ENCODE measurements at places on chromosomes 5 and 9.

- no peak for DNase-seq
Measured at GRCh38 chr5:53980061-53980460, 330.3 kb downstream of the ARL15 start.

- no peak for DNase-seq
Measured at GRCh38 chr5:118466418-118466817, 521.9 kb downstream of the DTWD2 start.

DNA sequence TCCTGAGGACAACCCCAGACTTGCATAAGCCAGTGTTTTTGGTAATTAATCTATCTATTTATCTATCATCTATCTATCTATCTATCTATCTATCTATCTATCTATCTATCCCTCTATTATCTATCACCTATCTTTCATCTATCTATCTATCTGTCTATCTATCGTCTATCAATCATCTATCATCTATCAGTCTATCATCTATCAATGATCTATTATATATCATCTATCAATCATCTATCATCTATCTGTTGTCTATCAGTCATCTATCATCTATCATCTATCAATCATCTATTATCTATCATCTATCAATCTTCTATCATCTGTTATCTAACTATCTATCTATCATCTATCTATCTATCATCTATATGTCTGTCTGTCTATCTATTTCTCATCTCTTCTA, 85.5 kb downstream of the PTCH1 start:
- DNase-seq: no peak

GRCh38 chr5:66553916-66554575, 42.1 kb upstream of the MAST4 start:
- DNase-seq: no peak

- no peak for DNase-seq
Measured at GRCh38 chr9:14768405-14769229, 46.1 kb upstream of the CER1 start.

DNA sequence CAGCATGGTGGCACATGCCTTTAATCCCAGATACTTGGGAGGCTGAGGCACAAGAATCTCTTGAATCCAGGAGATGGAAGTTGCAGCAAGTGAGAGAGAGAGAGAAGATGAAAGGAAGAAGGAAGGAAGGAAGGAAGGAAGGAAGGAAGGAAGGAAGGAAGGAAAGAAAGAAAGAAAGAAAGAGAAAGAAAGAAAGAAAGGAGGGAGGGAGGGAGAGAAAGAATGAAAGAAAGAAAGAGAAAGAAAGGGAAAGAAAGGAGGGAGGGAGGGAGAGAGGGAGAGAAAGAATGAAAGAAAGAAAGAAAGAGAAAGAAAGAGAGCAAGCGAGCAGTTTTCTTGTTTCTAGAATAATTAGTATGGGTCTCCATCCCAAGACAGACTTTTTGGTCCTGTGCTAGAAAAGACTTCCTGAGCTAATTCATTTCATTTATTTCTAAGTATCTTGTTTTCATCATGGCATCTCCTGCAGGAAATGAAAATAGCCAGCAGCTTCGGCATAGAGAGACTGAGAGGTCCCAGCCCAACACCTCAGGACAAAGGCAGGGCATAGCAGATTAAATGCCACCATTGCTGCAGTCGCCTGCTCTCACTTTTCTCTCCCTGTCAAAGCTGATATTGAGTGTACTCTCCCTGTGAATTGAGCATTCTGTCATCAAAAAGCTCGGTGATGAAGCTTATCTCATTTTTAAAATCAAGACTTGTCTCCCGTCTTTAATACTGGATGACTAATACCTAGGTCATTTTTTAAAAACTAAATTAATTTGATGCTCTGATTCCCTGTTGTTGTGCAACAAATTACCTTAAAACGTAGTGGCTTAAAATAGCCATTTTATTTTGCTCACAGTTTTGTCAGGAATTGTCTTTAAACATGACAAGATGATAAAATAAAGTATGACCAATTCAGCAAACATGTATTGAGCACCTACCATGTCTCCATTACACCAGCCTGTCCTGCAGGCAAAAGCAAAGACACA, 91.8 kb upstream of the ADRA1B start:
- DNase-seq: no peak

GRCh38 chr9:93099551-93100275, 3.7 kb downstream of the CARD19 start:
- DNase-seq: no peak

DNA sequence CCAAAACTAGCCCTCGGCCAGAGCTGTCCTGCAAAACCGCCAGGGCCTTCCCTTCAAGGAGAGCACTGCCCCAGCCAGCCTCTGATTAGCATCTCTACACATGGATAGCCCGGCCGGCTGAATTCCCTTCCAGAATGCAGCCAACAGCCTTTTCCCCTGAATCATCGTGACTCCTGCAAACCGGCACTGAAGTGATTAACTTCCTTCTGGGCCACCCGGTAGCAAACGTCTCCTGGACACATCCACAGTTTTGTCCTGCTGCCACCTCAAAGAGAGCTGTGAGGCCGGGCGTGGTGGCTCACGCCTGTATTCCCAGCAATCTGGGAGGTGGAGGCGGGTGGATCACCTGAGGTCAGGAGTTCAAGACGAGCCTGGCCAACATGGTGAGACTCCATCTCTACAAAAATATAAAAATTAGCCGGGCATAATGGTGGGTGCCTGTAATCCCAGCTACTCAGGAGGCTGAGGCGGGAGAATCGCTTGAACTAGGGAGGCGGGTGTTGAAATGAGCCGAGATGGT, 21.1 kb upstream of the EEIG1 start:
- no peak for DNase-seq

GRCh38 chr9:28758341-28758740, 1185.1 kb upstream of the C9orf72 start:
- DNase-seq: no peak

DNA sequence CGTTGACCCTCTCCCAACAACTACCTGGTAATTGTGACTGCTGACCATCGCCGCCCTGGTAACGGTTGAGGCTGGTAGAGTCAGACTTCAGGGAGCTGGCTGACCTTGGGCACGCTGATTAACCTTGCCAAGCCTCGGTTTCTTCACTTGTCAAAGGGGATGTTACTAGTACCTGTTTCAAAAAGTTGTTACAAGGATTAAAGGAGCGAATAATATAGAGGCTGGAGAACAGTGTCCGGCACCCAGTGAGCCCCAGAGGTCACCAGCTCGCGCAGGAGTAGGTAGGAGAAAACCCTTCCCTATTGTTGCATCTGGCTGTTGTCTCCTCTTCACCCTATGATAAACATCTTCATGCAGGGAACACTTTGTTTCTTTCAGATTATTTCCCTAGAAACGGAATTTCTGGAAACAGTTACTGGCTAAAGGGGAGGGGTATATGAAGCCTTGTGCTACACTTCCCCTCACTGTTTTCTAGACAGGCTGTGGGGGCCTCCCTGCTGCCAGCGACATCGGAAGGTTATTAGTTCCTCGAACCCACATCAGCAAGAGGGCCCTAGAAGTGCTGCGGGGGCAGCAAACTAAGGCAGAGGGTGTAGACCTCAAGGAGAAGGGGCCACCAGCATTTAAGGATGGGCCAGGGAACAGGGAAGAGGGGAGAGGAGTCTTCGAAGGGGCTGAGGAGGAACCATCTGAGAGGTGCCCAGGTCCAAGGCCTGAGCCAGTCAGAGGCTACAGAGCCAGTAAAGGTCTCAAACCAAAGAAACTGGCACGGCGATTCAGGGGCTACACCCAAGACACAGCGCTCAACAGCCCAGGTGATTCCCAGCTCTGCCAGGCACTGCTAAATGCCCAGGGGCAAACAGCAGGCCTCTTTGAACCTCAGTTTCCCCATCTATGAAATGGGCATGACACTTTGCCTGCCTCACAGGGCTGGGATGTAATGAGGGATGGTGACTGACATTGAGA, 37.6 kb downstream of the HRH2 start:
- no peak for DNase-seq

DNA sequence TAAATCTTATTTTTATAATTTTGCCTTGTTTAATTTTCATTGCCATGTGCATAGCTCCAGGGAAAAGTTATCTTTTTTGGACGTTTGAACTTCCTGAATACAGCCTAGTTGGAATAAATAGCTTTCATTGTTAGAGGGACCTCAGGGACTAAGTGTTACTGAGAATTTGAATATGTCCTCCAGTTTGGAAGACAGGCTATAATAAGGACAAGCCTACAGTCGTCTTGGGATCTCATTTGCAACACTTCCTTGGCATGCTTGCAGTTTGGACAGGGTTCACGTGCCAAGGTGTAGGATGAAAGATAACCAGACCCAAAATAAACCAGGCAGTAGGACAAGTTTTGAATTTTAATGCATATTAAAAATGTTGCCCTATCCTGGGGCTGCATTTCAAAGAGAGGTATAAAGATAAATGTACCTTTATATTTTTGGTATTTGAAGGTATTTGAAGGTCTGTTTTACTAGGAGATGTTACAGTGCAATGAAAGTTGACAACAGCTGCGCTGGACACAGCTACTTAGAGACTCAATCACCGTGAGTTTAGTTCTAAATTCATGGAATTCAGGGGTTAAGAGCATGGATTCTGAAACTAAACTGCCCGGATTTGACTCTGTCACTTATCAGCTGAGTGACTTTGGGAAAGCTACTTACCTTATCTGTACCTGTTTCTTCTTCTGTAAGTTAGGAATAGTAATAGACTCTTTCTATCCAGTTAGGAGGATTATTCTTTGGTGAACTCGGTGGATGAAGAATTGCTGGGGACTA, 134.1 kb downstream of the ACTBL2 start:
- DNase-seq: no peak

DNA sequence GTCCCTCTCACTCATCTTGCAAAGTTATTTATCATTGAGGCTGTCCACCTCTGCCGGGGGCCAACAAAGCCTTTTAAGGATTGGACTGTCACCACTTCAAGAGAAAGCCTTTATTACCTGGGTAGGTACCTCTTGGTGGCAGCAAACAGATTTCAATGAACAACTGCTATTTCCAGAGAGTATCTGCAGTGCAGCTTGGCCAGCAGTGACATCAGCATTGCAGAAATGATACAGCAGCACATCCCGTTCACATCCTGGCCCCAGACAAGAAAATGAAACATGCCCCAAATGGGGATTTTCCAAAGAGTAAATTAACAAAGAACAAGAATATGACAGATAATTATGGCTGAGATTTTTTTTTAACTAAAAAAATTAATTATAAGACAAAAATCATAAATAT, 2.3 kb upstream of the SPATA6L start:
- DNase-seq: no peak

- no peak for DNase-seq
Measured at GRCh38 chr5:64384765-64385164, 121.0 kb upstream of the RGS7BP start.

DNA sequence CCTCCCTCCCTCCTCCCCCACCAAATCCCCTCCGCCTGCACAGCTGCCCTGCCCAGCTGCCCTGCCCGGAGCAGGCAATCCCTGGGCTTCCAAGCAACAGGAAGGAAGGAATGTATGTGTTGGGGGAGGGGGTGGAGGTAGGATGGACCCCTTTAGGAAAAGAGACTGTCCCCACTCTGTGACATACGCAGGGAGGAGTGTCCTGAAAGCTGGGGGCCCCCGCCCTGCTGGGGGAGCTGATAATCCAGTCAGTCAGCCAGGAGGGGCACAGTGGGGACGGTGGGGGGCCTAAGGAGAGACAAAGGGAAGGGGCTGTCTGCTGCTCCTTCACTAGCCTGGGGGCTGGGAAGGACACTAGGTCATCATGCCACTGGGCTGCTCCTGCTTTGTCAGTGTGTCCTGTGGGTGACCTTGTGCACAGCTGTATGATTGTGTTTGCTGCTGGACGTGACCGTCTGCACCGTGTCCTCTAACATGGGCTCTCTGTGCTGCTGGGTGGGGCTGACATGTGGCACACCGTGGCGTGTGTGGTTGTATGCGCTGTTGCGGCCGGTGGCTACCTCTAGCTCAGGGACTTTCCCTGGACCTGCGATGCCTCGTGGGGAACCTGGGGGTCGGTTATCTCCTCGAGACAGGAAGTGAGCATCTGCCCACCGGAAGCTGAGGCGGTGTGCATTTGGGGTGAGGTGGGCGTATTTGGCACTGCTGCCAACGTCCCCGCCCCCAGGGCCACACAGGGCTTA, 3.0 kb downstream of the N4BP3 start:
- peak; percentile 56 for DNase-seq

- no peak for DNase-seq
Measured at GRCh38 chr5:154782812-154783592, 27.8 kb downstream of the LARP1 start.

GRCh38 chr9:28293369-28294090, 720.2 kb upstream of the C9orf72 start:
- no peak for DNase-seq

- no peak for DNase-seq
Measured at GRCh38 chr5:89282554-89283510, 399.8 kb upstream of the MEF2C start.

DNA sequence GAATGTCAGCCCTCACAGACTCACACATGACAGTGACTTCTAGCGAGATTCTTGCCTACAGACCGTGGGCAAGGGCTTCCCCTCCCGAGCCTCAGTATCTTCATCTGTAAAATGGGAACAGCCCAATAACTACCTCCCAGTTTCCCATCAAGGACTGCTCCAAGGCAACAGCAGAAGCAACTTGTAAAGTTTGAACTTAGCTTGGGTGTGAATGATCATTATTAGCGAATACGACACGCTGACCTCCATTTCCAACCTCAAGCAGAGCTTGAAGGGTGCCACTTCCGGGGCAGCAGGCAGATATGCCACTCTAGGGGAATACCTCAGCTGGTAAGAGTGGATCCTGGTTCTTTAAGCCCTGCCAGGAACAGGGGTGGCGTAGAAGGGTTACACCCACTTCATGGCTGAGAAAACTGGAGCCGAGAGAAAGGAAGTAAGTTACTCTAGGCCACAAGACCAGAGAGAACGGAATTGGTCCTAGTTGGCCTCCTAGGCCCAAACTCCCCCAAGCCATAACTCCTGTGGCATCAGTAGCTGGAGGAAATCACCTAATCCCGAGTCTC, 2.0 kb downstream of the RNF44 start:
- no peak for DNase-seq

DNA sequence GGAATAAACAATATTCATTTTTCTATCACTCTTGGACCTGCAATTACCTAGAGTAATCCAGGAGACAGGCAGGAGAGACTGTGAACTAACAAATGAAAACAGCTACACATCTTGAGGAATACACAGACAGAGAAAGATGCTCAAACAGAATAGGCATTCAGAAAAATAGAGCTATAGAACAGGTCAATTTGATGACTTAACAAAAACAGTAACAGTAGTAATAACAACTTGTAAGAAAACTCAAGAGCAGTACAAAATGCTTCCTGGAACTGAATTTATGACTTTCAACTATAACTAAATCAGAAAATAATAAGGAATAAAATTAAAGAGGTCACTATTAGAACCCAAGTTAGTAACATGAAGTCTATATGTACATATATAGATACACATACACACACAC, 579.3 kb downstream of the TLR4 start:
- no peak for DNase-seq

DNA sequence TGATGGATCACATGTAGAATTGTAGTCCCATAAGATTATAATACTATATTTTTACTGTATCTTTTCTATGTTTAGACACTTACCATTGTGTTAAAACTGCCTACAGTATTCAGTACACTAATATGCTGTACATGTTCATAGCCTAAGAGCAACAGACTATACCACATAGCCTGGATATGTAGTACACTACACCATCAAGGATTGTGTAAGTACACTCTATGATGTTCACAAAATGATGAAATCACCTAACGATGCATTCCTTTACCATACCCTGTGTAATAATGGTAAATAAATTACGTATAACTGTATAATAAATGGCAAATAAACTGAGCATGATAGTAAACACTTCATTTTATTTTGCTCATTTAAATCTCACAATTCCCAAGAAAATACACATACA, 60.3 kb downstream of the RICTOR start:
- DNase-seq: no peak
